ENCODE measurements at places on chromosomes 13 and 19. TPM values are rescaled to one million over a fixed set of nuclear protein-coding genes. Genes with fewer than 3 reads are reported as not detected.
A peak's percentile ranks its signal among the peaks of the same experiment; 100 is the strongest.

GRCh38 chr13:24985896-24986295 lies 110.0 kb upstream of the PABPC3 start:
- peaks cover 13% of the 10 kb centered on the region for H3K27me3 ChIP-seq
- no peaks in the 10 kb centered on the region for H3K4me1 ChIP-seq
- no peaks in the 10 kb centered on the region for H3K36me3 ChIP-seq
- DNase-seq: no peak
- no peak overlapping the region for H3K27ac ChIP-seq

DNA sequence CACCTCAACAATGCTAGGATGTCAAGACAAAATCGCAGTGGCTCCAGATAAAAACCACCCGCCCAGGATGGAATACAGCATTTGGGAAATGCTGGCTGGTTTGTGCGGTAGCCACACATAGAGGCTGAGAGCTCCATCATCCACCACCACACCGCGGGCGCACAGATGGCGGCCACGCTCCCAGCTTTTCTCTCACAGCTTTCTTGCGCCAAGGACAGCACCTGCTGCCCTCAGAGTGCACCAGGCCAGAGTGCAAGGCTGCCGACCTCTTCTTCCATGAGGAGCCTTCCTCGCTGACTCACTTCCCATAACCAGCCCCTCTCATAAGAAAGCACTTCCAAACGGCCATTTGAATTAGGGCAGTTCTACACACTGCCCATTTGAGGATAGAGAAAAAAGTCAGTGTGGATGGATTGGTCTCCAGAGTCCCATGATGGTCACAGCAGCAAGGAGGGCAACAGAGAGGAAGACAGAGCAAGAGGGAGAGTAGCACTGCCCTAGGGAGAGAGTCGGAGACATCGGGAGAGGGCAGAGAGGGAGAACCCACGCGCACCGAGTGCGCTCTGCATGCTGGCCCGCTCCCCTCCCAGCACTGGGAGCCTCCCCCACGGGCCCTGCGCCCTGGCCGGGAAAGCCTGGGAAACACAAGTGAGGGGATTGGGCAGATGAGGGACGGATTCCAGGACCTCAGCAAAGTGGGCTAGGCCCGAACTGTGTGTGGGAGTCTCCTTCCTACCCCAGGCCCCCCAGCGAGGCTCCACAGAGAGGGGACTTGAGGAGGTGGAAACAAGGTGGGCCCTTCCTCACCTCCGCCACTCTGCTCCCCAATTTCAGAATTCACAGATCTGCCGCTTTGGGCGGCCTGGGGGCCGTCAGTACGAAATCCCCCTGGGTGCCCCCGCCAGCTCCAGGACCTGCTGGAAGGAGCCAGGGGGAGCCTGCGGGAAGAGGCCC lies 156.9 kb downstream of the USP12 start:
- H3K4me3 ChIP-seq: no peak overlapping the region
- H3K36me3 ChIP-seq: no peaks in the 10 kb centered on the region
- no peak for DNase-seq
- H3K4me1 ChIP-seq: peaks cover 10% of the 10 kb centered on the region
- no peaks in the 10 kb centered on the region for H3K27me3 ChIP-seq

GRCh38 chr13:33740134-33740538 lies 77.8 kb upstream of the RFC3 start:
- no peaks in the 10 kb centered on the region for H3K4me1 ChIP-seq
- H3K4me3 ChIP-seq: no peak overlapping the region
- H3K27ac ChIP-seq: no peak overlapping the region
- peak; percentile 32 for DNase-seq
- H3K27me3 ChIP-seq: peaks cover 6% of the 10 kb centered on the region

The SIAH3 gene
- not detected for total RNA-seq

DNA sequence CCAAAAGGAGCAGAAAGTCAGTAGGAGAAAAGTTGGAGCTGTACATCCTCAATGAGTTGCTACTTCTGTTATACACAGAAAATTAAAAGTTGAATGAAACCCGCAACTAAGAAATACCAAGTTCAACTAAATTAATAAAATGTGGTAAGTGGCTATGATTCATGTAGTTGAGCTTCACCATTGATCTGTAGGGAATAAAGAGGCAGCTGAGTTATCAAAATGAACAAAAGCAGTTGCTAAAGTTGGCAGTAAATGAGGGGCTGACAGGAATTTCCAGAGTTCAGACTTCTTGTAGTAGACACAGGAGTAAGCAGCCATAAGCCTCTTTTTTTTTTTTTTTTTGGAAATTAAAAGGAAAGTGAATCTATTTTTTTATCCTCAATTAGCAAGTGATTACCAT lies 234.6 kb downstream of the POSTN start:
- H3K27ac ChIP-seq: no peak overlapping the region
- H3K36me3 ChIP-seq: no peaks in the 10 kb centered on the region
- H3K27me3 ChIP-seq: no peaks in the 10 kb centered on the region
- H3K4me1 ChIP-seq: peaks cover 3% of the 10 kb centered on the region
- no peak overlapping the region for H3K4me3 ChIP-seq
- no peak for DNase-seq

DNA sequence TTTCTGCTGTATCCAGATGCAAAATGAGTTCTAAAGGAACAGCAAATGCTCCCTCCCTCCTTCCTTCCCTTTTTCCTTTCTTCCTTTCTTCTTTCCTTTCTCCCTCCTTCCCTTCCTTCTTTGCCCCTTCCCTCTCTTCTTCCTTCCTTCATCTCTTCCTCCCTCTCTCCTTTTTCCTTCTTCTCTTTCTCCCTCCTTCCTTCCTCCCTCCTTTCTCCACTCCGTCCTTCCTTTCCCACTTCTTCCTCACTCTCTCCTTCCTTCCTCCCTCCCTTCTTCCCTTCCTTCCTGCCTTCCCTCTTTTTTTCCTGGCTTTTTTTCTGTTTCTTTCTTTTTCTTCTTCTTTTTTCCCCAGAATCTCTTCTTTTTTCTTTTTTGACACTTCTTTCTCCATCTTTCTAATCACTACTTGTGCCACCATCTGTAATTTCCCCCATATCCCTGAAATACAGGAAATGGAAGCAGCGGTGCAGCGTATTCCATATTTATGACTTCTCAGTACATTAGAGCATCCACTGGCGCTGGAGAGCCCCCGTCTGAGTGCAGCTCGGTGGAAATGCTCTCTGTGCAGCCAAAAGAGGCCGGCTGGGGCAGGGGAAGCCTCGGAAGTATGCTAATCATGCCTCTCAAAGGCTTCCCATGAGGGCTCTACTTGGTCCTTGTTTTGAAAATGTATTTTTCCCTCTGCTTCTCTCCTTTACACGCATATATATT lies 275.6 kb downstream of the TSHZ3 start:
- H3K4me3 ChIP-seq: no peak overlapping the region
- no peak overlapping the region for H3K27ac ChIP-seq
- peaks cover 28% of the 10 kb centered on the region for H3K27me3 ChIP-seq
- no peaks in the 10 kb centered on the region for H3K4me1 ChIP-seq
- no peak for DNase-seq
- no peaks in the 10 kb centered on the region for H3K36me3 ChIP-seq

Data from IMR-90 (cell line).